ENCODE measurements at places on chromosomes 5 and 9. TPM values are rescaled to one million over a fixed set of nuclear protein-coding genes. Genes with fewer than 3 reads are reported as not detected.
A peak's percentile ranks its signal among the peaks of the same experiment; 100 is the strongest.

DNA sequence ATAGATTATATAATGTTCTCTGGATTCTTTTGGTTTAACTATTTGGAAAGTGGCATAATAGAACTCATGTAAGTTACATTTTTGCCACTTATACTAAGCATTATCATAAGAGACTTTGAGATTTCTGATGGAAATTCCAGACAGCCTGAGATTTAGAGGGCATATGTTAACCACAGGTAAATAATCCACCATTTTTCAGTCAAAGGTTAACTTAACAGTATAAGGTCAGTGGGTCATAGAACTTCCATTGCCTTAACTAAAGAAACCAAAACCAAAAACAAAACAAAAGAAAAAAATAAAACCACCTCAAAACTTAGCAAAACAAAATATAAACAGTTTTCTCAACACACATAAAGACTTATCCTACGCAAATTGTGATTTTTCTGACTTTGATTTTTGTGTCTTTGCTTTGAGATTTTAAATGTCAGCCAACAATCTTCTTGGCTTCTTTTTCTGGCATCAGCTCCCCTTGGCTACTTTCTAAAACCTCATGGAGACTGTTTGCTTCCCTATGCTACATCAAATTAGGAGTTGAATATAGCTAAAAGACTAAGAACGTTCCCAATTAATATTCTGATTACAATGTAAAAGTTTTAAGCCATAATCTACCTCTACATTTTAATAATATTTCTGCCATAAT is 430.1 kb upstream of the DAB2 start:
- H3K4me1 ChIP-seq: no peaks in the 10 kb centered on the region
- no peak overlapping the region for H3K4me3 ChIP-seq
- H3K27me3 ChIP-seq: no peaks in the 10 kb centered on the region
- H3K36me3 ChIP-seq: no peaks in the 10 kb centered on the region
- DNase-seq: no peak

GRCh38 chr5:88881571-88881971 is 1.4 kb downstream of the MEF2C start:
- no peaks in the 10 kb centered on the region for H3K27me3 ChIP-seq
- H3K4me1 ChIP-seq: peaks cover 36% of the 10 kb centered on the region
- H3K4me3 ChIP-seq: peak overlapping the region; percentile 65
- no peak overlapping the region for H3K27ac ChIP-seq

- DNase-seq: no peak
- no peak overlapping the region for H3K4me3 ChIP-seq
- no peaks in the 10 kb centered on the region for H3K36me3 ChIP-seq
- H3K4me1 ChIP-seq: no peaks in the 10 kb centered on the region
- H3K27ac ChIP-seq: no peak overlapping the region
Observed at GRCh38 chr9:26551971-26552370, 340.6 kb downstream of the CAAP1 start.

DNA sequence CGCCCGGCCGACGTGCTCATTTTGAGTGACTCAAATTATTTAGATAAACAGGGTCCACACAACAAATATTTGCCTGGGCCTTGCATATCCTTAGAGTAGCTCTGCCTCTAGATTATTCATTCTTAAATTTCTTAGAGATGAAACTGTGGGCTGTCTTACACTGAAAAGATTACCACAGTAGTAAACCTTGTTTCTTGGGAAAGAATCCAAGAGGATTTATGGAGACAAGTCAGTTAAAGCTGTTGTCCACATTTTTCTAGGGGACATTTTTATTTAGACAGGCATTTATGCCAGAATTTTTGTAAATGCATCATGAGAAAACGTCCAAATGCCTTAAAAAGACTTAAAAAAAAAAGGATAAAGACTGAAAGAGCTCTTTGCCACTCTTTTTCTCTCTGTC is 32.6 kb upstream of the RANBP3L start:
- H3K4me3 ChIP-seq: no peak overlapping the region
- H3K27ac ChIP-seq: no peak overlapping the region
- H3K4me1 ChIP-seq: no peaks in the 10 kb centered on the region
- H3K36me3 ChIP-seq: no peaks in the 10 kb centered on the region
- H3K27me3 ChIP-seq: no peaks in the 10 kb centered on the region

- no peaks in the 10 kb centered on the region for H3K4me1 ChIP-seq
- DNase-seq: no peak
- no peaks in the 10 kb centered on the region for H3K36me3 ChIP-seq
- H3K4me3 ChIP-seq: no peak overlapping the region
- no peaks in the 10 kb centered on the region for H3K27me3 ChIP-seq
Observed at GRCh38 chr5:124724357-124725039, 21.9 kb downstream of the ZNF608 start.

DNA sequence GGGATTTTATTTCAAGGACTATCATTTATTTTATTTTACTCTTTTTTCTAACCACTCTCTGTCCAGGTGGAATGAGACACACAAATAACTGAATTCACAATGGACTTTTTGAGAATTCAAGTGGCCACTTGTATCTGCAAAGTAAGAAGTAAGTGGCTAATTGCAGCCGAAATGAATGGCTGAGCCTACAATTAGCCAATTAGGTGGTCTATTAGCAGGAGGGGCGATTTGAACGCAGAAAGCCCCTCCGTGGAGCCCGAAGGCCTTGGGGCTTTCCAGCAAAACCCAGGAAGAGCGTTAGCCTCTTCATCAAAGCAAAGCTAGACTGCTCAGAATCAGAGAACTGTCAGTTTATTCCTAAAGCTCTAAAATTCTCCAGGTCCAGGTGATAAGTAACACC is 176.9 kb downstream of the EBF1 start:
- no peak for DNase-seq
- no peaks in the 10 kb centered on the region for H3K4me1 ChIP-seq

DNA sequence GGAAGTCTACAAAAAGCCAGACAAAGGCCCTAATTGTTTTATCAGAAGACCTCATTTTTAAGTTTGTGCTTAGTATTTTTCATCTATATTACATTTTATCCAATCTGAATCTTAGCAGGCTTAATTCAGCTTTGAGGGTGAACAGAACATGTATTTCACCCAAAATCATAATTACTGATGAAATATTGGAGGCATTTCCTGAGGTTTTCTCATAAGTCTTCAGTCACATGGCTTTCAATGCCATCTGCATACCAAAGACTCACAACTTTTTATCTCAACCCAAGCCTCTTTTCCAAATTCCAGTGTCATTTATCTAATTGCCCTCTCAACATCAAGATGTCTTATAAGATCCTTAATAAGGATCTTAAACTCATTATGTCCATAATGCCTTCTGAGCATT is 150.8 kb downstream of the TTC39B start:
- no peak overlapping the region for H3K4me3 ChIP-seq
- no peaks in the 10 kb centered on the region for H3K4me1 ChIP-seq
- H3K27me3 ChIP-seq: no peaks in the 10 kb centered on the region

DNA sequence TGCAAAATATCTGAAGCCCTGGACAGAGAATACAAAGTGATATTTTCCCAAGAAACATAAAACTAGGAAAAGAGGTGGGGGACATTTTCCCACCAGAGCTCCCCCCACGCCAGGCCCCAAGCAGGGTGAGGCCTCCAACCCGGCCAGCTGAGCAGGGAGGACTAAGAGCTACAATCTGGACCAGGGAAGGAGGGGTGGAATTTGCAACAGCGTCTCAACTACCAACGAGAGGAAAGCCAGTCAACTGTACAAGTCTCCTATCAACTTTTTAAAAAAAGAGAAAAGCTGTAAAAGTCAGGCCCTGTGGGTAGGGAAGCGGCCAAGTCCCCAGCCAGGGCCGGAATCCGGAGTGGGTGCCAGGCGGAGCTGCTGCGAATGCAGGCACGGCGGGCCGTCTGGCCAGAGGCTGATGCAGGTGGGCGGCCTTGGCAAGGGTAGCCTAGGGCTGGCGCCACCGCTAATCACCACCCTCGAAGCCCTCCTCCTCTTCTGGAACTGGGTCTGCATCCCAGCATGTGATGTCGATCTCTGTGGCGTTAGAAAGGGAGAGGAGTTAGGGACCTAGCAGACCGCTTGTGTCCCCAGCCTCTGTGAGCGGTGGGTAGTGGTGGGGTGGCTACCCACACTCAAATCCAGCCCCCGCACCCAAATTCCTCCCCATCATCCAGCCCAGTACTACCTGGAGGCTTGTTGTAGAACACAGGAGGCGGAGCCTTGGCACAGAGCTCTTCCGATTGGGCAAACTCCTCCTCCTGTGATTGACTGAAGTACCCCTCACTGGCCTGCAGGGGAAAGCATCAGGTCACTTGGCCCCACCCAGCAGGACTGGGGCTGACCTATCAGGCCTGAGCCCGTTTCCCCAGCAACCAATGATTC is 10.6 kb downstream of the PRR7 start:
- no peaks in the 10 kb centered on the region for H3K36me3 ChIP-seq
- peak; percentile 97 for DNase-seq

DNA sequence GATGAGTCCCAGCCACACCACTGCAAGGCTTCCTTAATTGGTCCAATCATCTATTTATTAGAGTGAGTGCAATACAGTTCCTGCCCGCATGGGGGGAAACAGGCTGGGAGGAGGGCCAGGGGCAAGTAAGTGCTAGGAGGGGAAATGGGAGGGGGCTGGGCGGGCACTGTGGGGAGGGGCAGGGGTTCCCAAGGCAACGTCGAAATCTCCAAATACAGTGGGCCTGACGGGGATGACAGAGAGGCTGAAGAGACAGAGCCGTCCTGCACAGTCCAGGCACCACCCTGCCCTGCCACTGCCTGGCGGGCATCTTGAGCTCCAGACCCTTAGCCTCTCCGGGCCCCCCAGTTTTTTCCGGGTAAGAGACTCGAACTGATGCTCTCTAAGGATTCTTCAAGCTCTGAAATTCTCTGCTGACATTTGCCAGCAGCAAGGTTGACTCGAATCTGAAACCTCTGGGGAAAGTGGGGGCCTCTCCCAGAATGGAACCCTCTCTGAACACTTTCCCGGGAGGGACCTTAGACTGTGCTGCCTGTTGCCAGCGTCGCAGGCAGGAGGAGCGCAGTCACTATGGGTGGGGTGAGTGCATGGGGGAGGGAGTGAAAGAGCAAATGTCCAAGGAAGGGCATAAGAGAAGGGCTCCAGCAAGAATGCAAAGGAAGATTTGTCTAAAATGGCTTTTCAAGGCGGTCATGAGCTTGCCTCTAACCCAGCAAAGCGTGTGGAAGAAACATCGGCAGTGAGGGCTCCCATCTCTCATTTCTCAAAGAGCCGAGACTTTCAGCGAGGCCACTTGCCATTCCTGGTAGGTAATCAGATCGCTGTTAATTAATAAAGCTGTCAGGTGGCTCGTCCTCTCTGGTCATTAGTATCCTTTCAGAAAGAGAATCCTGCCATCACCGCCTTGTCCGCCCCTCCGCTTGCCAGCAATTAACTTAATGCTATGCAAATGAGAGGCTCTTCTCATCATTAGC is 99.0 kb downstream of the GTF3C4 start:
- H3K36me3 ChIP-seq: no peaks in the 10 kb centered on the region
- no peak overlapping the region for H3K4me3 ChIP-seq
- no peaks in the 10 kb centered on the region for H3K4me1 ChIP-seq
- H3K27me3 ChIP-seq: no peaks in the 10 kb centered on the region
- H3K27ac ChIP-seq: no peak overlapping the region

- H3K27me3 ChIP-seq: no peaks in the 10 kb centered on the region
- no peak overlapping the region for H3K4me3 ChIP-seq
- H3K36me3 ChIP-seq: no peaks in the 10 kb centered on the region
- H3K27ac ChIP-seq: no peak overlapping the region
- peaks cover 12% of the 10 kb centered on the region for H3K4me1 ChIP-seq
Observed at GRCh38 chr5:39422036-39422606, 2.7 kb downstream of the DAB2 start.

GRCh38 chr9:115730396-115730795 is 423.2 kb upstream of the PAPPA start:
- H3K4me1 ChIP-seq: no peaks in the 10 kb centered on the region
- H3K36me3 ChIP-seq: no peaks in the 10 kb centered on the region
- H3K27me3 ChIP-seq: peaks cover 32% of the 10 kb centered on the region
- DNase-seq: no peak

DNA sequence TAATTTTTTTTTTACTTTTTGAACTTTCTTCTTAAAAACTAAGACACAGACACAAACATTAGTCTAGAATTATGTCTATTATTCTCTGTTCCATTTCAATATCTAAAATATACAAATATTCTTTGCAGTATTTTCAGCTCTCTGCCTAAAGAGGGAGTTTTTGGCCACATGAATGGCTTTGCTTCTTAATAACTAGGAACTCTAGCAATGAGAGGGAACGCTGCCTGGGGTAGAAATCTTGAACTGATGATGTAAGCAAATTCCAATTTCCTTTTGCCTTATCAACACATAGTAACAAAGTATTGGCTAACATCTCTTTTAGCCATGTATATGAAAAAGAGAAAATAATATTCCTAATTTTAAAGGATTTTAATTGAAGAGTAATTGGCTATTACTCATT is 51.9 kb downstream of the SLC25A46 start:
- H3K4me3 ChIP-seq: no peak overlapping the region
- no peak overlapping the region for H3K27ac ChIP-seq
- no peaks in the 10 kb centered on the region for H3K36me3 ChIP-seq
- DNase-seq: no peak
- H3K27me3 ChIP-seq: no peaks in the 10 kb centered on the region
- no peaks in the 10 kb centered on the region for H3K4me1 ChIP-seq

Gene PPP3R2
- total RNA-seq: not detected

Gene MCCC2
- 47.2 TPM for total RNA-seq

Gene LSM11
- total RNA-seq: 6.2 TPM

Gene TMCO6
- total RNA-seq: 28.0 TPM

Gene NR2F1
- 51.2 TPM for total RNA-seq

Gene GRXCR2
- total RNA-seq: not detected
